Stimulated activated CD8-positive, alpha-beta memory T cell treated with anti-CD3 and anti-CD28 coated beads, Interleukin-15, amount 100 ng/mL, for 4 hours (primary cell): ENCODE measurements at places on chromosomes 2 and 18.

- no peak for DNase-seq
These were observed 8.0 kb upstream of the DPP4 start for GRCh38 chr2:162082036-162082435.

- no peak for DNase-seq
These were observed 22.6 kb upstream of the CYP1B1 start for GRCh38 chr2:38098421-38099098.

- DNase-seq: no peak
These were observed 80.3 kb downstream of the EDAR start for GRCh38 chr2:108908713-108909070.

DNA sequence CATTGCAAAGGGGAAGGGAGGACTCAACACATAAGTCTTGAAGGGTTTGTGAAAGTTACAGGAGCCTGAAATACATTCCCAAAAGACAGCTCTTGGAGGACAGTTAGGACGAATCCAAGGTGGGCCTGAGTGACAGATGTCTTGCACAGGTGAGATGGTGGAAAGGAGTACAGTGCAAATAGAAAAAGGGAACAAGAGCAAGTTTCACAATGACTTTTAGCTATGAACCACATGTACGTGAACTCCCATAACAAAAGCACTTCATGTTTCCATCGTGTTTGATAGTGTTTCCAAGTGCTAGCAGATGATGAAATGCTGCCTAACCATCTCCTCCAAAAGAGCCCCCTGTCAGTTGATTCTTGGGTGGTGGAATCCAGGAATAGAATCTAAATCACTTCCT is 1.8 kb downstream of the IL18RAP start:
- no peak for DNase-seq

- no peak for DNase-seq
These were observed 30.7 kb upstream of the MARCO start for GRCh38 chr2:118911166-118911856.

DNA sequence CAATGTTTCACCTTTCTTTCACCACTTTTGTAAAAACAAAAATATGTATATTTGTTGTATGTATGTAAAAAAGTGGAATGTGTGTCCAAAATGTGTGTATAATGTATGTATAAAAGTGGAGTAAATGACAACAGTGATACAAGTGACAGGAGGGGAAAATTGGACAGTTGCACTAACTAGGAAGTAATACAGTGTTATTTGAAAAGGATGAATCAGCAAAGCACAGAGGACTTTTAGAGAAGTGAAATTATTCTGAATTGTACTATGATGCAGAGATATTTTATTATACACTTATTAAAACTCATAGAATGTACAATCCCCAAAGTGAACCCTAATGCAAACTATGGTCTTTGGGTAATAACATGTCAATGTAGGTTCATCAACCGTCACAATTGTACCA is 331.3 kb upstream of the CNTNAP5 start:
- no peak for DNase-seq
